Stimulated activated CD4-positive, alpha-beta T cell treated with anti-CD3 and anti-CD28 coated beads, Interleukin-4, amount 100 ng/mL, for 1 hour (primary cell): ENCODE measurements at places on chromosomes 12 and 14.
A peak's percentile ranks its signal among the peaks of the same experiment; 100 is the strongest.

DNA sequence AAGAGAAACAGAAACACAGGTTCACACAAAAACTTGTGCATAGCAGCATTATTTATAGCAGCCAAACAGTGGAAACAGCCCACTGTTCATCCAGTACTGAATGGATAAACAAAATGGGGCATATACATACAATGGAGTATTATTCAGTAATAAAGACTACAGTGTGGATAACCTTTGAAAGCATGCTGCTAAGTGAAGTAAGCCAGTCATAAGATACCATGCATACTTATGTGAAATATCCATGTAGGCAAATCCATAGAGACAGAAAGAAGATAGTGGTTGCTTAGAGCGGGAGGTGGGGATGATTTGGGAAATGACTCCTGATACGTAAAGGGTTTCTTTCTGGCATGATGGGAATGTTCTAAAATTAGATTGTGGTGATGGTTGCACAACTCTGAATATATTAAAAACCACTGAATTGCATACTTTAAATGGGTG is 99.4 kb downstream of the CRADD start:
- no peak for DNase-seq

- no peak for DNase-seq
These were observed 107.3 kb downstream of the CACNA1C start for GRCh38 chr12:2160043-2160442.

DNA sequence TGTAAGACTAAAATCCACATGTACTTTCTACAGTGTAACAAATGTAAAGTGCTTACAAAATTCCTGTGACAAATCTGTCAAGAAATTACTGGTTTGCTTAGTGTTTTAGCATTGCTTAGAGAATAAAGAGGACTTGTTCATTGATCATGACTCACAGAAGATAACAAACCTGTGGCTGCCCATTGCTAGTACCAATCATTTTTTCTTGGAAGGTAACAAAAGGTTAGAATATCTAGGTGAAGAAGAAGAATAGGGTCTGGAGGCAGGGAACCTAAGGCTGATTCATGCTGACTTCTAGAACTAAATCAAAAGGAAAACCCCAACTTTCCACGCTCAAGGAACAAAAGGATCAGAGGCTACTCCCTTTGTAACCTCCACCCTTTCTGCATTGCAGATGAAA is 232.7 kb upstream of the ABCD2 start:
- DNase-seq = no peak

DNA sequence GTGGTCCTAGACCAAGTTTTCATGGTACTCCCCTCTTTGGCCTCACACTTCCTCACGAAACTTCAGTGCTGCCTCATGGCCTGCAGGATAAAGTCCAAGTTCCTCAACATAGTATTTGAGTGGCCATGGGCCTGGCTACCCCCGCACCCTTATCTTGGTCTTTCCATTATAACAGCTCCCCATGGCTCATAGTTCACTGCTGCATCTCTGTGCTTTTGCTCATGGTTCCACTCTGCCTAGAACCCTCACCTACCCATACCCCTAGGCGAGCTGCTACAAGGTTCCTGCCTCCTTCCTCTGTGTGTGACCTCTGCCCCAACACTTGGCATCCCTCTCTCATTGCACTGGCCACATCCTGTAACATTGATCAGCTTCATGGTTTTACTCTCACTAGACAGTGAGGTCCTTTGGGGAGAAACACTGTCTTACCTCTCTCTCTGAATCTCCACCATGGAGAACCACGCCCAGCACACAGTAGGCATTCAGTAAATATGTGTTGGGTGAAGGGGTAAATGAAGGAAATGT is 158.9 kb downstream of the GPR65 start:
- no peak for DNase-seq

- DNase-seq = no peak
These were observed 7.5 kb downstream of the PSMC1 start for GRCh38 chr14:90263748-90264449.

GRCh38 chr12:18343708-18344107 is 82.4 kb downstream of the PIK3C2G start:
- no peak for DNase-seq

GRCh38 chr12:29104516-29104915 is 44.6 kb upstream of the FAR2 start:
- no peak for DNase-seq

DNA sequence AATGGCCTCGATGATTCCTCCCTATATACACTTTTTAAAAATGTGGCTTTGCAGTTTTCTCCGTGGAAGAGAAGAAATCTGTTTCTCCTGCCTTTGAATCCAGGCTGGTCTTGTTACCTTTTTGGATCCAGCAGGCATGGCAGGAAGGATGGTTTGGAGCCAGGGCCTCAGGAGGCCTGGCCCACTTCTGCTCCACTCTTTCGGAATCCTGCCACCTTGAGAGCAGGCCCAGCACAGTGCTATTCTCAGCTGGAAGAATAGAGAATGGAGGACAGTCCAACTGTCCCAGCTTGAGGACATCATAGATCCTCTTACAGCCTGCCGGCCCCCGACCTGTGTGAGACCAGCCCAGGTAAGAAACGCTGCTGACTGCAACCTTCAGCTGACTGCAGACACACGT is 421.5 kb downstream of the FUT8 start:
- DNase-seq = no peak

- no peak for DNase-seq
These were observed 159.3 kb downstream of the SLC15A4 start for GRCh38 chr12:128664501-128664900.

DNA sequence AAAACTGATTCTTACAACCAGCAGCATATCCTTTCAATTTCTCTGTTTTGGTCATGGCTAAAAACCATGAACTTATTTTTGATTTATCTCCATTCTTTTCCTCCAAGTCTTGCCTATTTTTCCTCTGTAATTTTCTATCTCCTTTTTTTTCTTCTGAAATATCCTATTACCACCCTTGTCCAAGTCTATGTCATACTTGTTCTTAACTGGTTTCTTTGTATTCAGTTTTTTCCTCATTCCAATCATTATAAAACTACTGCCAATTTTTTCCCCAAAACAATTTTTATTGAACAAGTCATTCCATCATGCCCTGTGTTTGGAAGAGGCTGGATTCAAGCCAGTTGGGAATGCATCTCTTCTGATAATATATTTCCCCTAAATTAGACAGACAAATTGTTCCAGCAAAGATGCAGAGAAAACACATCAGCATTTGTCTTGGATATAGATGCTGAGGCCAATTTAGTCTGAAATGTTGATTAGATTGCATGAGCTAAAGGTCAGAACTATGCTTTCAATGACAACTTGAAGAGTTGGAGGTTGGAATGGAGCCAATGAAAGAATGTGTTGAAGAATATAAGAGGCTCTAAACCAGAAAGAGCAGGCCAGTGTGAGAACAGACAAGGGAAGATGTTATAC is 30.7 kb downstream of the OTOGL start:
- DNase-seq = no peak

DNA sequence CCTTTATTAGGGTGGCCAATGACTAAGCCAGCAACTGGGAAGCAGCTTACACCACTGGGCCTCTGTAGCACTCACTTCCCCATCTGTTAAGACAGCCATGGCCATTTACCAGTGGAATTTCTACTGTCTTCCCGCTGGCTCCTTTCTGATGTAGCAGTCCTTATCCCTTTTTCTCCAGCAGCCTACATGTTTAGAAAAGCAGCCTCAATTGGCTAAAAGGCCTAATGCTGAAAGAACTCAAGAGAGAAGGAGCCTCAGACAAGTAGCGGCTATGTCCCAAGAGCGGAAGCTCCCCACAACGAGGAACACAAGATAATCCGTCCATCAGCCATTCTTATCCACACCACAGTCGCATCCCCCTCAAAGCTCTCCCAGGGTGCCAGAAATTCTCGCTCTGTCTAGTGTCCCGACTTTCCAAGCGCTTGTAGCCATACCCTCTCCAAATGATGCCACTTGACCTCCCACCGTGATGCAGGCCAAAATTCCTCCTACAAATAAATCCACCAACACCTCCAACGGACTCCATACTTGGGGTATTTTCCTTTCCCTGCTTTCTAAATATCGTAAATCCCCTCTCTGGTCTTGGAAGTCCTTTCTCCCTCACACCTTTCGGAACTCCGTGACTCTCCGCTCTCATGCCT is 624 bp downstream of the M6PR start:
- no peak for DNase-seq

DNA sequence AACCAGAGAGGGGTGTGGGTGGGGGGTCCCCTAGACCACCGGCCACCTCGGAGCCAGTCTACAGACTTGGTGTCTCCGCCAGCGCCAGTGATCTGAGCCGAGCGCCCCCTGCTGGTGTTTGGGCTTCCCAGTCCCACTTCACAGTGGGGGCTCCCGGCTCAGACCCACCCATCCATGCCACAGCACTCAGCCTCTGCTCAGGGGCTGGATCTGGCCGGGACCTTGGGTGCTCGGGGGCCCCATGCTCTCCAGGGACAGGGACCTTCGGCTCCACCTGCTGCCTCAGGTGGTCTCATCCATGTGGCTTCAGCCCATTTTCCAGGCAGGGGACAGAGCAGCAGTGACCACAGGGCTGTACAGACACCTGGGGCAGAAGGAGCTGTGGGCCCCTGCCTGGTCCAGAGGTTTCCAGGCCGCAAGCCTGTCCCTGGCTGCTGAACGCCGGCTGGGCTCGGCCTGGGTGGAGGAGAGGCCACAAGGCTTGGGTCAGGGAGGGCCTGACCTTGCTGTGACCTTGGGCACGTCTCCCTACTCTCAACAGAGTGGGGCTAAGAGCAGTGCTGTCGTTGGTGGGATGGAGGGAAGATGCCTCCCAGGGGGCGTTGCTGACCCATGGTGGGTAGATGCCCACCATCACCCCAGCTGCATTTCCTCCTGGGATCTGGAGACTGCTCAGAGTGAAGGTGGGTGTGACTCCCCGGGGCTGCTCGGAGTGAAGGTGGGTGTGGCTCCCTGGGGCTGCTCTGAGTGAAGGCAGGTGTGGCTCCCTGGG is 86.3 kb downstream of the KIF26A start:
- DNase-seq = peak; percentile 36

DNA sequence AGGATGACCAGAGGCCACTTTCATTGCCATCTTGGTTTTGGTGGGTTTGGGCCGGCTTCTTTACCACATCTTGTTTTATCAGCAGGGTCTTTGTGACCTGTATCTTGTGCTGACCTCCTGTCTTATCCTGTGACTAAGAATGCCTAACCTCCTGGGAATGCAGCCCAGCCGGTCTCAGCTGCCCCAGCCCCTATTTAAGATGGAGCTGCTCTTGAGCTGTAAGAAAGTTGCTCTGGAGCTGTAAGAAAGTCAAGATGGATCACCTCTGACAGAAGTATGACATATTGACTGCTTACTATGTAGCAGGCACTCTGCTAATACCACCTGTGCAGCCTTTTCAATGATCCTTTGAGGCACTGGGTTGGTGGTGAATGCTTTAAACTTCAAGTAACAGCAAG is 52.1 kb downstream of the RIN3 start:
- DNase-seq = no peak
